IPS-NIHi11 (cell line): ENCODE measurements at places on chromosomes 2 and 18.

- DNase-seq = peak; percentile 43
These were observed 138.9 kb upstream of the NABP1 start for GRCh38 chr2:191539068-191539467.

DNA sequence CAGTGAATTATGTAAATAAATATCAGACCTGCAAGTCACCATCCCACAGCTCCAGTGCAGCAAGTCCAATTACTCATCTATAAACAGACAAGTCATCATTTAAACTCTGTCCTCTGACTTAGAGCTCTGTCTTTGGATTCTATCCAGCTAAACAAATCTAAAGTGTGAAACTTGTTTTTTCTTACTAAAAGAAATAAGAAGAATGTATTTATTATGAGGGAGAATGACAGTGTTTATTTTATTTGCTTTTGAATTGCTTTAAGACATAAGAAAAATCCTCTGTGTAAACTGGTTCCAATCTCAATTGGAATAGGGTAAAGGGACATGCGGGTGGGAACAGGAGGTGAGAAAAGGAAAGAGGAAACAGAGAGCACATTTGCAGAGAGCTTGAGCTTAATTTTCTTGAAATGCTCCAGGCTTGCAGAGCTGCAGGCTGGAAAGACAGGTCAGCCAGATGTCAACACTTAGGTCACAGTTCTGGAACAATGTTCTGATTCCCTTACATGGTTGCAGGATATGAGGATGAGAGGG, 355.8 kb downstream of the MEIS1 start:
- no peak for DNase-seq

GRCh38 chr2:98568161-98568956, 40.0 kb downstream of the COA5 start:
- no peak for DNase-seq

DNA sequence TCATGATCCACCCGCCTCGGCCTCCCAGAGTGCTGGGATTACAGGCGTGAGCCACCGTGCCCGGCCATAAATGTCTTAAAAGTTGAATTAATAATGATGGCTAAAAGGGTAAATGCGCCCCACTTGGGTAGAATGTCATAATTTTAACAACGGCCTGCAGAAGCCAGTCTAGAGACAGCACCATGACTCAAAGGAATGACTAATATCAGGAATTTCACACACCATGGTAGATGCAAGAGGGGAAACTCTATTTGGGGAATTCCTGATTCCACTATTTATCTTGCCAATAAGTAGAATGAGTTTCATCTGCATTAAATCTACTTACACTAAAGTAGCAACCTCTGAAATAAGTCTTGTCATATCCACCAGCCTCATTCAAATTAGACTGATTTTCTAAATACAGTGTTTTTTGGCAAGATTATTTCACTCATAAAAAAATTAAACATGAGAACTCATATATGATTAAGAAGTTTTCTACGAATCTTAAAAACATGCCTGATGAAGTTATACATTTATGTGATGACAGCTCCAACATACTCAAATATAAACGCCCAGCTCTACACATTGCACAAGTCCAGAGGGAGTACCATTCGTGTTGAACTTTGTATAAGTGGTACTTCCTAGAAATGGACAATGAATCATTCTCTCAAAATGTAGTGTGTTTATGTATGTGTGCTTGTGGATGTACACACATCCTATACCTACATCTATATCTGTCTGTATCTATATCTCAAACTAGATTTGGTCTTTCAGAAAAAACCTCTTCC, 309.7 kb downstream of the IRS1 start:
- no peak for DNase-seq

- DNase-seq = no peak
These were observed 89.2 kb downstream of the SOCS6 start for GRCh38 chr18:70377857-70378701.

DNA sequence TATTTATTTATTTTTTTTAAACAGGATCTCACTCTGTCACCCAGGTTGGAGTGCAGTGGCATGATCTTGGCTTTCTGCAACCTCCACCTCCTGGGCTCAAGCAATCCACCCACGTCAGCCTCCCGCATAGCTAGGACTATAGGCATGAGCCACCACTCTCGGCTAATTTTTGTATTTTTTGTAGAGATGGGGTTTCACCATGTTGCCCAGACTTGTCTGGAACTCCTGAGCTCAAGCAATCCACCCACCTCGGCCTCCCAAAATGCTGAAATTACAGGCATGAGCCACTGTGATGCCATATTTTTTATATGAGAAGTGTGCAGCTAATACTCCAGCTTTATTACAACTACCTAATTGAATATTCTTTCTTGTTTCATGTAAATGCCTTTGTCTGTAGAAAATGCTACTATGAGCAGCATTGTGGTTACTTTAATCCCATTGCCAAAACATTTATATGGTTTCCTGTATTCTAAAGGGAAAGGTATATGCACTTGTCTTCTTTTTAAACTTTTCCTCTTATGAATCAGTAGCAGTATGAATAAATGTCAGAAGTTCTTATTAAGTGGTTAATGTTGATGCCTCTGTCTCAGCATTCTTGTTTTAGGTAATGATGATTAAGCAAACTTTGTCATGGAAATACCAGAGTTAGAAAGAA, 9.5 kb upstream of the BCL2L11 start:
- DNase-seq = no peak
